ENCODE measurements at places on chromosomes 4 and X.

DNA sequence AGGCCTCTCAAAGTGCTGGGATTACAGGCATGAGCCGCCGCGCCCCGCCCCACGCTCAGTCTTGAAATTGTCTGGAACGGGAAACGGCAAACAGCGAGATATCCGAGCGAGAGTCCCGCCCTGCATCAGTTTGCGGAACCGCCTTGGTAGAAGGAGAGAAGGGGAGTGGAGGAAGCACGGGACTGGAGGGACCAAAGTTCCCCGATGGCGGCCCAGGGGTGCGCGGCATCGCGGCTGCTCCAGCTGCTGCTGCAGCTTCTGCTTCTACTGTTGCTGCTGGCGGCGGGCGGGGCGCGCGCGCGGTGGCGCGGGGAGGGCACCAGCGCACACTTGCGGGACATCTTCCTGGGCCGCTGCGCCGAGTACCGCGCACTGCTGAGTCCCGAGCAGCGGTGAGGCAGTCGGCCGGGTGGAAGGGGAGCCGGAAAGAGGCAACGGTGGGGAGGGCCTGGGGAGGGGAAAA, at the start of gene BST1:
Gene BST1 (plus strand): TSS at position 125 of the 463 bp plus-strand sequence. CDS start 80 bp downstream, at position 205.
- no peak for DNase-seq

GRCh38 chr4:172035562-172035961, 222.4 kb downstream of the GALNTL6 start:
- DNase-seq = no peak

DNA sequence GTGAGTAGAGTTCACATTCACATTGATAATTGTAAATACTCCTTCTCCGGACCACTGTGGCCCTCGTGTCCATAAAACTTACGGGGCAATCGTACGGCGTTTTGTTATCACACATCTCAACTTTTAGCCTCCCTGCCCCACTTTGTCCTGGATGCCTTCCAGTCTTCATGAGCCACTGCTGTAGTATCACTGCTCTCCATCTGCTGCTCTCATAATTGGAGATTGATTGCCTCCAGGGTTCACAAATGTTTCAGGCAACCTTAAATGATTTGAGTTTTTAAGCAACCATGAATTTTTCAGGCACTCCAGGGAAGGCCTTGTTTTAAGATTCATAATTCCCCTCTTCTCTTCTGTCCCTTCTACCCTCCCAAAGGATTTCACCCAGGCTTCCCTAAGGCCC, 28.4 kb downstream of the ALPK1 start:
- DNase-seq = no peak

- no peak for DNase-seq
Observed at GRCh38 chr4:100826067-100826466, 308.2 kb upstream of the EMCN start.

DNA sequence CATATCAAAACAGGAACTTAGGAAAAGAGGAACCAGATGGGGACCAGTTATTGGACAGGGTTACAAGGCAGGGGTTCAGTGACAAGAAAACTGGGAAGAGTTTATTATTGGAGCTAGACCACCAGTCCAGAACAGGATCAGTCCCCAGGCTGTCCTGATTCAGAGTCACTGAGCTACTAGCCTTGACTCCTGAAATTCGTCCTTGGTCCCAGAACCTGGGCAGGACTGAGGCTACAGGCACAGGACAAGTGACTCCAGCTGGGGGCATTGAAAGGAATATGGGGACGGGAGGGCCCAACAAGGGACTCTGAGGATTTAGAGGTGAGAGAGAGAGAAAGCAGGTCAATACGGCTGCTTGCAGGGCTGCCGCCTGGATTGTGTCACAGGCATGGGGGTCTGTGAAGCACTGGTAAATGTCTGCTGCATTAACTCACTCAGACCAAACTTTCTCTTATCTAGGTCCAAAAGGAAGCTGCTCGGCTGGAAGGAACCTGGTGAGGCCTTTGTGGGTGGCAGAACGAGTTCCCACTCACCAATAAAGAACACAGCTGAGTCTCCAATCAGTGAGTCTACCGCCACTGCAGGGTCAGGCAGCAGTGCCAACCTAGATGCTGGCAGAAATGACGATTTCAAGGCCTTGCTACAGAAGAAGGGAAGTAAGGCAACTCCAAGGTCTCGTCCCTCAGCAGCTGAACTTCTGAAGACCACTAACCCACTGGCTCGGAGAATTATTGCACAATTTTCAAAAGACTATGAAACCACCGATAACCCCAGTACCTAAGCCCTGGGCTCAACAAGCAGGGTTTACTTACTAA, 11.3 kb upstream of the RTL5 start:
- DNase-seq = no peak

DNA sequence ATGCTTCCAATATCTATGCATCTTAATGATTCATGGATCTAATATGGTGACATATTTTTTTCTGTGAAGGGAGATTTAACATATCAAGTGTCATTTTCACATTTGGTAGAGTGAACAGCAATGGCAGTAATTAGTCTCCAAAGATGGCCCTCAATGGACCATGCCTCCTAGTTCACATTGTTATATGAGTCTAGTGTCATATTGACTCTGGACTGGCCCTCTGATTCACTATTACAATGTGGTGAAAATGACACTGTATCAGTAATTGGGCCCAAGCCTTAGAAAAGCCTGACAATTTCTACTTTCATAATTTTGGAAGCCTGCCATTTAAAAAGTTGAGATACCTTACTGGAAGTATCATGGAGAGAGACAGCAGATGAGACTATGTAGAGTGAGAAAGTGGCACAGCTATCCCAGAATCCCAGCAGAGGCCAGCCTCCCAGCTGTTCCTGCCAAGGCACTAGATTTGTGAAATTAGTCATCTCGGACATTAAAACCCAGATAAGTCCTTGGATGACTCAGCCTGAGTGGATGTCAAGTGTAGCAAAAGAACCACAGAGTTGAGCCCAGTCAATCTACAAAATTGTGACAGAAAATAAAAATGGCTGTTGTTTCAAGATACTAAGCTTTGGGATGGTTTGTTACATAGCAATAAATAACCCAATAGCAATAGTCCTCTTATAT, 68.4 kb downstream of the ARHGEF38 start:
- DNase-seq = no peak

DNA sequence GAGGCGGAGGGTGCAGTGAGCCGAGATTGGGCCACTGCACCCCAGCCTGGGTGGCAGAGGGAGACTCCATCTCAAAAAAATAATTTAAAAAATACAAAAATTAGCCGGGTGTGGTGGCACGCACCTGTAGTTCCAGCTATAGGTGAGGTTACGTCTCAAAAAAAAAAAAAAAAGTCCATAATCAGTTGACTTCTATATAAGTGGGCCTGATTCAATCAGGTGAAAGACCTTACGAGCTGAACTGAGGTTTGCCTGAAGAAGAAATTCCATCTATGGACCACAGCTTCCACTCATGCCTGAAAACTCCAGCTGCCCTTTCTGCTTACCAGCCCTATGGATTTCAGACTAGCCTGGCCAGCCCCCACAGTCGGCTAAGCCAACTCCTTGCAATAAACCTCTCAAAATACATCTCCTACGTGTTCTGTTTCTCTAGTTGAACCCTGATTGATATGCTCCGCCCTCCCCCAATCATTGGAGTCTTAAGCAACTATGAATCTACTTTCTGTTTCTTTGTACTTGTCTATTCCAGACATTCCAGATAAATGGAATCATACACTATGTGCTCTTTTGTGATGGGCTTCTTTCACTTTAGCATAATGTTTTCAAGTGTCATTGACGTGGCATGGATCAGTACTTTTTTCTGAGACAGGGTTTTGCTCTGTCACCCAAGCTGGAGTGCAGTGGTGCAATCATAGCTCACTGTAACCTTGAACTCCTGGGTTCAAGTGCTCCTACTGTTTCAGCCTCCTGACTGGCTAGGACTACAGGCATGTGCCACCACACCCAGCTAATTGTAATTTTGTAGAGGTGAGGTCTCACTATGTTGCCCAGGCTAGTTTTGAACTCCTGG, 36.6 kb downstream of the SAT1 start:
- DNase-seq = no peak

- DNase-seq = no peak
Observed at GRCh38 chr4:176758731-176759130, 34.0 kb downstream of the VEGFC start.

DNA sequence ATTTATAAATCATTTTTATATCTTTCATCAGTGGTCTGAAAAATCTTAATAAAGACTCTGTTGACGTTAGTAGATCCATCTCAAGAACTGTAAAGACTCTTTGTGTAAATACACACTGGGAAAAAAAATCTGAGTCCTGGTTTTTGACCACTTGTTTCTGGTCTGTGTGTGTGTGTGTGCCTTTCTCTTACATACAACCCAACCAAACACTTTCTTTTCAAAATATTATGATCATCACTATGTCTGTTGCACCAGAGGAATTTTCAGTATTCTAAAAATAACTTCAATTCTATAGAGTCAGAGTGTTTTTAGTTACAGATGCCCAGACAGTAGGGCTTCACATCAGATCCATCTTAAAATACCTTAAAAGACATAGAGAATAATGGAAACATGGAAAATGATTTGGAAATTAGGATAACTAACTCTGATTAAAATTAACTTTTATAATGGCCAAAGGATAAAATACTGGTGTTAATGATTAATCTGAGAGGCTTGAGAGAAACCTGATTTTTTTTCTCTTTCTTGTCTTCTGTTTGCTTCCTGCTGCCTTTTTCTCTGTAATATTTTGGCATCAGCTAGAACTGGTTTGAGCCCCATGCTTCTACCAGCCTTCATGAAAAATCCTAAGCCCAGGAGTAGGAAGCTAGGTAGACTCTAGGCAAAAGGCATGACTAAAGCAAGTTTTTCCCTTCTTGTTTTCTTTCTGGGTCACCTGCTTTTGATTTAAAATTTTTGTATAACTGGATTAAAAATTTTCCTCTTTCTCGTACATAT, 99.7 kb downstream of the ATXN3L start:
- no peak for DNase-seq

DNA sequence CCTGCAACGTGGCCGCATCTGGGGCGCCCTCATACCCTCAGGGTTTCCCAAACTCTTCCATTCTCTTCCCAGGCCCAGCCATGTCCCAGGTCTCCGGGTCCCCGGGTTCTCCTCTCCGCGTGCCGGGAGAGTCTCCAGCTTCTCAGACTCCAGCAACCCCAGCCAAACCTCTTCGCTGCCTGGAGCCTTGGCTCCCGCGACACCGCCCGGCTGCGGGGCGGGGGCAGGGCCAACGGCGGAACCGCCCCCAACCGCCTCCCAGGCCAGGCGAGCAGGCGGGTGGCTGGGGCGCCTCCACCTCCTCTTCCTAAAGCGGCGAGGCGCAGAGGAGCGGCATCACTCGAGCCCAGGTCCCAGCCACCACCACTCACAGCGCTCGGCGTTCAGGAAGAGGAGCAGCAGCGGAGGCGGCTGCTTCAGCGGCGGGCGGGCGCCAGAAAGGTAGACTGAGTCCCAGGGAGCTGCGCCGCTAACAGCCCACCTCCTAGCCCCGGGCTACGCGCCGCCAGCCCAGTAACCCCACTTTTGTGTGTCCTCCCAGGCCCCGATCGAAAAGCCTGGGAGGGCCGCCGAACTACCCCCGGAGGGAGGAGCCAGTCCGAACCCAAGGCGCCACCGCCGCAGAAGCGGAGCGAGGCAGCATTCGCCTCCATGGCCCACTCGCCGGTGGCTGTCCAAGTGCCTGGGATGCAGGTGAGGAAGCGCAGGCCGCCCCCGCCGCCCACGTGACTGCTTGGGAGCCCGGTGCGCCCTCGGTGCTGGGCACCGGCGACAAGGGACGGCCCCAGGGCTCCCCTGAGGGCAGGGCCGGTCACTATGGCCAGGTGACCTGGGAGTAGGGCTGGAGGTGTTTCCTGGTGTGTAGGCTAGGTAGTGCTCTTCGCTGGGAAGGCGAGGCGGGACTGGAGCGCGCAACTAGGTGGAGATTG, at the start of gene STK26:
Gene STK26 (plus strand): TSS at position 336 of the 929 bp plus-strand sequence. CDS start 316 bp downstream, at position 652.
- DNase-seq = peak; percentile 41

GRCh38 chr4:96483308-96484030, 643.6 kb downstream of the PDHA2 start:
- DNase-seq = no peak

DNA sequence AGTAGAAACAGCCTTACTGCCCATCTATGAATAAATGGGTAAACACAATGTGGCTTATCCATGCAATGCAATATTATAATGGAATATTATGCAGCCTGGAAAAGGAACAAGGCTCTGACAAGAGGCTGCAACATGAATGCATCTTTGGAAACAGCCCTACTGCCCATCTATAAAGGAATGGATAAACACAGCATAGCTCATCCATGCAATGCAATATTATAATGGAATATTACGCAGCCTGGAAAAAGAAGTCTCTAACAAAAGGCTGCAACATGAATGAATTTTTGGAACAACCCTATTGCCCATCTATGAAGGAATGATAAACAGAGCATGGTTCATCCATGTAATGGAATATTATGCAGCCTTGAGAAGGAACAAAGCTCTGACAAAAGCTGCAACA, 161.0 kb downstream of the CRLF2 start:
- DNase-seq = no peak

GRCh38 chr4:184097241-184097605, 120.5 kb downstream of the ENPP6 start:
- peak; percentile 43 for DNase-seq

GRCh38 chrX:110003167-110004156, 548 bp downstream of the TMEM164 start:
- no peak for DNase-seq

DNA sequence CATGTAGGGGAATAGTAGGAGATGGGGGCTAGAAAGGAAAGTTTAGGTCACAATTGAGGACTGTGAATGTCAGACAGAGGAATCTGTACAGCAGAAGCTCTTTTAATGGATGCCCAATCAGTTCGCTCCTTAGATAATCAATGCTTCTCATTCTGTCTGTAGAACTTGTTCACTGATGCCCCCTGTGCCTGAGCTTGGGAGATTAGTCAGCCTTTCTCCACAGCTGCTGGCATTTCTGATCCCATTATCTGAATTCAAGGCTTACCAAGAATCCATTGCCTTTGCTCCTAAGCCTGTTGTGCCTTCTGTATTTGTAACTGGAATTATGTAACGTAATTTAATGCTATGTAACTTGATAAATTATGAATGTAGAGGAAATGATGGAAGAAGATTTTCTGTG, 53.2 kb upstream of the BBS12 start:
- DNase-seq = no peak

- no peak for DNase-seq
Observed at GRCh38 chr4:126213996-126214395, 899.2 kb downstream of the FAT4 start.

DNA sequence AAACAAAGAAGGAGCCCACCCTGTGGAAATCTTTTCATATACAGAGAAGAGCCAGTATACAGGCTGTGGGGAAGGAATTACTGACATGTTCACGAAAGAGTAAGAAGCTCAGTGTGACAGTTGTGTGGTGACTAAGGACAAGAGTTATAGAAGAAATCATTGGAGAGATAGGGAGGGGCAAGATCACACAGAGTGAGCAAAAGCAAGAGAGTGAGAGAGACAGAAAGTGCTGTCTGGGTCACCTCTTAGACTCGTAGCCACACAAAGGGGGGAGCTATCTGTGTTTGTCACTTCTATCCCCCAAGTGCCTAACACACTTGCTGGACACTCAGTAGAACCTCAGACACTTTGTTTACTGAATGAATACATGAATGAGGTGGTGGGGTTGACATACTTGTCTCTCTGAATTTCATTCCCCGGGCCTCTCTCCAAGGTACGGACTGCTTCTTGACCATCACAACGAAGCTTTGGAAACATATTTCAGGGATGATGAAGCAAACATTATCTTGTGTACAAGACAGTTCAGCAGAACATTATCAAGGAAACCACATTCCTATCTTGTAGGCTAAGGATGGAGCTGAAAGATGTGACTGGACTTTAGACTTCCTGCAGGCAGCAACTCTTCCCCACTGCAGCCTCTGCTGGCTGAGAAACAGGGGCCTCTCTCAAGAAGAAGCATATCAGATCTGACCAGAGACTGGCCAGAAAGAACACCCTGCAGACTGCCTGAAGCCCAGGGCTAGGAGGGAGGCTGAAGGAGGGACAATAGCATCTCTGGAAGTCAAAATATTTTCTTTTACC, 168.2 kb downstream of the AMELX start:
- DNase-seq = no peak

- DNase-seq = no peak
Observed at GRCh38 chr4:59243038-59243437, 1957.1 kb upstream of the ADGRL3 start.

All from occipital lobe (tissue), 3 donors.